Tracheal epithelial cell (primary cell): ENCODE measurements at places on chromosomes 13 and 19. TPM values are rescaled to one million over a fixed set of nuclear protein-coding genes. Genes with fewer than 3 reads are reported as not detected.

FFAR1 gene
- under 0.01 TPM in 1 of 2 replicates, not detected in the other for total RNA-seq

KCTD12 gene
- total RNA-seq, result 21.0 and 24.1 TPM in 2 replicates

SULT2A1 gene
- total RNA-seq, result not detected in 2 replicates

ZNF729 gene
- total RNA-seq, result not detected in 2 replicates

LGALS14 gene
- total RNA-seq, result not detected in 2 replicates

IZUMO2 gene
- not detected in 2 replicates for total RNA-seq

MYO16 gene
- total RNA-seq, result 0.24 TPM in 1 of 2 replicates, not detected in the other

DGKH gene
- total RNA-seq, result 14.9 and 21.3 TPM in 2 replicates

ZNF723 gene
- not detected in 2 replicates for total RNA-seq

ADGRE2 gene
- 0.21 and 0.48 TPM in 2 replicates for total RNA-seq

FAM216B gene
- total RNA-seq, result not detected in 2 replicates

SLITRK6 gene
- total RNA-seq, result 0.48 and 12.6 TPM in 2 replicates

RDH8 gene
- not detected in 2 replicates for total RNA-seq

ZNF497 gene
- total RNA-seq, result 1.9 and 2.1 TPM in 2 replicates

FXYD1 gene
- total RNA-seq, result not detected in 2 replicates

TEX101 gene
- total RNA-seq, result not detected in 2 replicates

KCNN4 gene
- 22.8 and 24.8 TPM in 2 replicates for total RNA-seq

IRGC gene
- total RNA-seq, result not detected in 2 replicates
